Ureter (tissue), 1 donor: ENCODE measurements at places on chromosomes 7 and 10. TPM values are rescaled to one million over a fixed set of nuclear protein-coding genes. Genes with fewer than 3 reads are reported as not detected.

The CYP2E1 gene
- 2.9 TPM for total RNA-seq

The ADAM12 gene
- total RNA-seq, result 12.3 TPM

GRCh38 chr7:150322114-150322832 is 882 bp upstream of the LRRC61 start:
- no peak for DNase-seq

GRCh38 chr10:14244147-14244546 is 86.6 kb downstream of the FRMD4A start:
- DNase-seq, result no peak

- no peak for DNase-seq
These were observed 1.4 kb downstream of the TCERG1L start for GRCh38 chr10:131310142-131310541.

DNA sequence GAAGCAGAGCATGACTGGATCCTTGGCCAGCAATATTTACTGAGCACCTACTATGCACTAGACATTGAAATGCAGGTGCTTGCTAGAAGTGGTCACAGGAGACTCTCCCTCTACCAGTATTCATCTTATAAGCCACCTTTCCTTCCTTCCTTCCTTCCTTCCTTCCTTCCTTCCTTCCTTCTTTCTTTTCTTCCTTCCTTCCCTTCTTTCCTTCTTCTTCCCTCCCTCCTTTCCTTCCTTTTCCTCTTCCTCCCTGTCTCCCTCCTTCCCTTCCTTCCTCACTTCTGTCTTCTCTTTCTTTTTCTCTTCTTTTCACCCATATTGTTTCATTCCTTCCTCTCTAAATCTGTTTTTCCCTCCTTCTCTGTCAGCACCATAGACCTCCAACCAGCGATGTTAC is 47.3 kb upstream of the TCF7L2 start:
- DNase-seq, result no peak

GRCh38 chr10:66144016-66144415 is 781.8 kb upstream of the LRRTM3 start:
- DNase-seq, result no peak

DNA sequence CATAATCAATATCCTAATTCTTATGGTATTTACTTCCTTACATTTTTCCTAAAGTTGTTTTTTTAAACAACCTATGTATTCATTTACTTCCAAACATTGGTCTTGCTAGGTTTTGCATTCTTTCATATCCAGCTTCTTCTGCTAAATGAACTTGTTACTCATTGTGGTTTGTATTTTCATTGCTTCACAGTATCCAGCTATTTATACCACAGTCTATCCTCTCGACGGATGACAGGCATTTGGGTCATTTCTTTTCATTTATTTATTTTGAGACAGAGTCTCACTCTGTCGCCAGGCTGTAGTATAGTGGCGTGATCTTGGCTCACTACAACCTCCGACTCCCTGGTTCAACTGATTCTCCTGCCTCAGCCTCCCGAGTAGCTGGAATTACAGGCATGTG is 66.8 kb downstream of the CCDC6 start:
- no peak for DNase-seq

DNA sequence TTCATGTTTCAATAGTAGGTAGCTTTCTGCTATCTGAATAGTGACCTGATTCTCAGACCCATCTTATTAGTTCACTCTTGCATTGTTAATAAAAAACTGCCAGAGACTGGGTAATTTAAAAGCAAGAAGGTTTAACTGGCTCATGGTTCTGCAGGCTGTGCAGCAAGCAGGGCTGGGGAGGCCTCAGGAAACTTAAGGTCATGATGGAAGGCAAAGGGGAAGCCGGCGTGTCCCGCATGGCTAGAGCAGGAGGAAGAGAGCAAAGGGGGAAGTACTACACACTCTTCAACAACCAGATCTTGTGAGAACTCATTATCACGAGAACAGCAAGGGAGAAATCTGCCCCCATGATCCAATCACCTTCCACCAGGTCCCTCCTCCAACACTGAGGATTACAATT is 185.2 kb upstream of the PITRM1 start:
- DNase-seq, result peak; percentile 29

GRCh38 chr7:47354831-47355541 is 226.9 kb downstream of the TNS3 start:
- DNase-seq, result no peak
